ENCODE measurements at places on chromosomes 5 and 9. TPM values are rescaled to one million over a fixed set of nuclear protein-coding genes. Genes with fewer than 3 reads are reported as not detected.

DNA sequence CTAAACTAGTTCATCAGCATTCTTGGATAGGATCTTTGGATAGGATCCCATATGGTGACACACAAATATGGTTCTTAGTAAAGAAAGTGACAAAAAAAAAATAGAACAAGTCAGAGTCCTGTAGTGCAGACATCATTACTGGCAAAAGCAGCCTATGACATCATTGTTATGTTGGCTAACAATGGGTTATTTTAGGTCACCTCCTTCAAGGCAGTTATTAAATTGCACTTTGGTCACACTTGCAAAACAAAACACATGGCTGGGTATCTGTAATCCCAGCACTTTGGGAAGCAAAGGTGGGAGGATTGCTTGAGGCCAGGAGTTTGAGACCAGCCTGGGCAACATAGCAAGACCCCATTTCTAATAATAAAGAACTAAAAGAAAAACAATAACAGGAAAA is 185.9 kb downstream of the KIAA0825 start:
- no peak overlapping the region for H3K27ac ChIP-seq
- peaks cover 17% of the 10 kb centered on the region for H3K4me1 ChIP-seq
- no peak for DNase-seq

CEL gene
- total RNA-seq = 1.9 TPM

CCNI2 gene
- total RNA-seq = not detected

- no peaks in the 10 kb centered on the region for H3K36me3 ChIP-seq
- H3K27ac ChIP-seq = no peak overlapping the region
- no peak overlapping the region for H3K4me3 ChIP-seq
- peaks cover 100% of the 10 kb centered on the region for H3K27me3 ChIP-seq
- peaks cover 18% of the 10 kb centered on the region for H3K4me1 ChIP-seq
Observed at GRCh38 chr5:1011226-1011631, 2.6 kb downstream of the NKD2 start.

LHX2 gene
- total RNA-seq = 0.22 TPM

Data from esophagus squamous epithelium (tissue), 5 donors.